Kidney (tissue), 22 donors: ENCODE measurements at places on chromosomes 13 and 19. TPM values are rescaled to one million over a fixed set of nuclear protein-coding genes. Genes with fewer than 3 reads are reported as not detected.

FFAR1 gene
- total RNA-seq: not detected

ATP4A gene
- not detected for total RNA-seq

CYP4F2 gene
- 0.31 TPM for total RNA-seq

LAIR1 gene
- total RNA-seq: 41.9 TPM

DNA sequence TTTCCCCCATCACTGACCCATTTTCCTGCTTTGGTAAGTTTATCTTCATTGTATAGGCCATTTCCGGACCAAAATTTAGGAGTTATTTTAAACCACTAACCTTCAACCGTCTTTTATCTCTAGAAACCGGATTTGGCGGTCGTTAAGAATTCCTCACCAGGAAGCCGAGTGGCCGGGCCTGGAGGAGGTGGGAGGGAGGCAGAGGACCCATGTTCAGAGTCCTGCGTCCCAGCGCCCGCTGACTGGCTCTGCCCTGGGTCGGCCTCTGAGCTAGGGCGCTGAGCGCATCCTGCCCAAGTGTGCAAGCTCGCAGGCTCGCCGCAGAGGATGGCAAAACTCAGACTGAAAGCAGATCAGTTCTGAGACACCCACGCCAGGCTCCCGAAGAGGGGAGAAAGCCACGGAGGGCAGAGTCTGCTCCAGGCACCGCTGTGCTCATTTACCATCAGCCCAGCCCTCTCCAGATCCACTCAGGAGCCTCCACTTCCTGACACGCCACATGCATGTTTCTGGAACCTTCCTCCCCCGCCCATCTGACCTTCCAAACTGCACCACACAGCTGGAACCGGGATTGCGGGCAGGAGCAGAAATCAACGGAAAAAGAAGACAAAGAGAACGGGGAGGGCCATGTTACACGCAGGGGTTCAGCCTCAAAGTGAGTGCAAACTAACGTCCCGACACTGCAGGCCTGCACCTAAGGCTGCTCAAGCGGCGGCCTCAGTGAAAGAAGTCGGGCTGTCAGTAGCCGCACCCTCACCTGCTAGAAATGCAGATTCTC, 8.3 kb downstream of the COL4A1 start:
- DNase-seq: peak; percentile 50

- no peak for DNase-seq
Observed at GRCh38 chr13:26718872-26719271, 41.7 kb downstream of the GPR12 start.

GRCh38 chr19:38666663-38667511, 19.4 kb downstream of the ACTN4 start:
- peak; percentile 69 for DNase-seq

DNA sequence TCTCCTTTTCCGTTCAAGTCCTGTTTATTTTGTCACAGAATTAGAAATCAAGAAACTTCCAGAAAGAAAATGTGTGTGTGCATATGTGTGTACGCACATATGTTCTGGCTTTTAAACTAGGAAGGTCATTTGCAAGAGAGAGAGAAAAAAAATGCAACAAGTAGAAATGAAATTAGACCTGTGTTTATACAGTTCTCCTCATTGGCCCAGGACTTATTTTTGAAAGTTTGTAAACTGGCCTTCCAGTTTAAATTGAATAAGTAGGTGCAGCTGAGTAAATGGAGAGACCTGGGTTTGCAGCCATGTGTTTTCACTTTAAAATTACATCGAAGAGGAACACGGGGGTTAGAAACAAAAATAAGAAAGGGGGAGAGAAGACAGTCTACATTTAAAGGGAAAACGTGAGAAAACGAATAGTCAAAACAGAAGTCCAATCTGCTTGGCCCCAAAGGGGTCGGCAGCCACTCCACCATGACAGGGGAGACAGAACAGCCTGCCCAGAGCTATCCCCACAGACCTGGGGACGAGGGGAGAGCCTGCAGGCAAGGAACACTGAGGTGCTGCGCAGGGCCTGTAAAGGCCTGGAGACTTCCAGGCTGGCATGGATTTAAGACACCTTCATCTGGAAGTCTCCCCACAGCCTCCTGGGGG, 216.8 kb upstream of the MAB21L1 start:
- no peak for DNase-seq

GRCh38 chr13:63605962-63606361, 2190.3 kb upstream of the PCDH20 start:
- DNase-seq: no peak
